ENCODE measurements at places on chromosomes 11 and 22.

- no peak for DNase-seq
Measured at GRCh38 chr22:36659762-36660509, 43.6 kb downstream of the CACNG2 start.

DNA sequence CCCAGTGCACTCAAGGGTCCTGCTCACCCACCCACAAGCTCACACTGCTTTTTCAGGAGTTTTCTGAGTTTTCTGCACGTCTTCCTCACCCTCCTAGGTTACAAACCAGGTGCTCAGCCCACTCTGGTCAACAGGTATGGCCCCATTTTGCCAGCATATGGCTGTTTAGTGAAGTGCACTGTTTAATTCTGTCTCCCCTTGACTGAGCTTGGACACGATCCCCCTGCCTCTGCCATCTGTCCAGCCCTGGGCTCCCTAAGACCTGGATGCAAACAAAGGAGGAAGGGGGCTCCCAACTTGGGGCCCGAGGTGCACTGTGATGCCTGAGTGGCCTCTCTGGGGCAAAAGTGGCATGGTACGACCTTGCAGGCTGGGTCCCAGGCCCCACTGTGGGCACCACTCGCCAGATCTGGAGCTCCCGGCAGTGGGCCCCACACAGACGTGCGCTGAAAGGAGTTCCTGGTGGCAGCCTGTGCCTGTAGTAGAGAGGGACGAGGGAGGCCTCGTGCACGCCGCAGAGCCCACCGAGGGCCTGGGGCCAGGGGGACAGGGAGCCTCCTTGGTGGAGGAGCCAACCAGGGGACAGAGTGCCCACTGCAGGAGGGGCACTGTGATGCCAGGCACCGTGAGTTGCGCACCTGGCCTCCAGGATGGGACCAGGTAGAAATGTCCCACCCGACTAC, 37.3 kb upstream of the COMT start:
- DNase-seq, result no peak

DNA sequence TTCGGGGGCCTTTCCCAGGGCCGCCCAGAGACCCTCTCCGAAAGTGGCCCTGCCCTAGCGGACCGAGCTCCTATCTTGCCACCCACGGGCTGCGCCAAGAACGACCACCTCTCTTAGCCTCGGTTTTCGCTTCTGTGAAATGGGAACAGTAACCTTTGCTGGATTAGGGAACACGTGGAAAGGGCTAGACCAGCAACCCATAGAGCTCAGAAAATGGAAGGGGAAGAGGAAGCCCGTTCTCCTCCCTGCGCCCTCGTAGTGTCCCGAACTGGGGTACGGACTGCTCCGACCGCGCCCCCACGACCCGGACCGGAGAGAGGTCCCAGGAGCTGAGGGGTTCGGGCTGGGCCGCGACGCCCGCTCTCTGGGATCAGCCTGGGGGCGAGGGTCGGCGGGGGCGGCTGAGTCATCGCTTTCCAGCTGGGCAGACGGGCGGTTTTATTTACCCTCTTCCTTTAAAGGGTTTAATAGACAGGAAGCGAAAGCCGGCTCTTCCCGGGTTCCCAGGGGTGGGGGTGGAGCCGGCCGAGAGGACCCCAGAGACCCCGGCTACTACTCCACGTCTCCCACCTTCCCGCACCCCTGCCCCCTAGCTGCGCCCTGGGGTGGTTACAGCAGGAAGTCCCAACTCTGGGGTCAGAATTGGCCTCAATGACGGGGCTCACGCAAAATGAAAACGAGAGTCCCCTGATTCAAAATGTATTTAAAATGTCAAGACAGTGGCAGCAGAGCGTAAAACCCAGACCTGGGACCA, 907 bp upstream of the PHLDA2 start:
- peak; percentile 58 for DNase-seq

DNA sequence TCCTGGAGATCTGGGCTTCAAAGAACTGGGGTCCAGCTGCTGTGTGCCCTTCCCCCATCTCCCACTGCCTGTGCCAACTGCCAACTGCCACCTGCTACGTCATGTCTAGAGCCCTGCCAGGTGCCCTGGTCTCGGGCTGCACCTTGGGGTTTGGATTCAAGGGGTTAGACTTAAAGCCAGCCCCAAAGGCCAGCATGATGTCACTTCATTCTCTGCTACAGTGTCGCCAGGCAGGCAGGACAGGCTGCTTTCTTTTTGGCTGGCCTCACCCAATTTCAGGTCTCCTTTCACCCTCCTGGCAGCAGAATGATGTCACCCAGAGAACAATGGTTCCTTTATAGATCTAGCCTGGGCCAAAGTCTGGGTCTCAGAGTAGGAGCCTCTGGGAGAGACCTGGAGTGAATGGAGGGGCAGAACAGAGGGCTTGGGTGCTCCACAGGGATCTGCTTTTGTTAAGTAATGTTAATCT, 79.5 kb upstream of the CRYBB3 start:
- DNase-seq, result no peak

- DNase-seq, result no peak
Measured at GRCh38 chr11:18704698-18705097, 6.1 kb downstream of the TMEM86A start.

DNA sequence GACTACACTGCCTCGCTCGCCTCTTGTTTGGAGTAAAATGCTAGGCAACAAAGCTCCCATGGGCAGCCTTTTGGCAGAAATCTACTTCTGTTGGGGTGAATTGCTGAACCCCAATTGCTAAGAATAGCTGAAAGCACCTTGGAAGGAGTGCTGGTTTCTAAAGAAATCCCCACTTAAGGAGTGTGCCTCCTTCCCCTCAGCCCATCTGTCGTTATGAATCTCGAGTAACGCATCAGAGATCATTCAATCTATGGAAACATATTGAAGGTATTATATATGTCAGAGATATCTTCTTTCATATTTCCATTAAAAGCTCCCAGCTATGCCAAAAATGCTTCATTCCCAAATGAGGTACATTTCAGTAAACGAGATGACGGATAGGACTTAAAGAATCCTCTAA, 229.6 kb upstream of the BLID start:
- no peak for DNase-seq

DNA sequence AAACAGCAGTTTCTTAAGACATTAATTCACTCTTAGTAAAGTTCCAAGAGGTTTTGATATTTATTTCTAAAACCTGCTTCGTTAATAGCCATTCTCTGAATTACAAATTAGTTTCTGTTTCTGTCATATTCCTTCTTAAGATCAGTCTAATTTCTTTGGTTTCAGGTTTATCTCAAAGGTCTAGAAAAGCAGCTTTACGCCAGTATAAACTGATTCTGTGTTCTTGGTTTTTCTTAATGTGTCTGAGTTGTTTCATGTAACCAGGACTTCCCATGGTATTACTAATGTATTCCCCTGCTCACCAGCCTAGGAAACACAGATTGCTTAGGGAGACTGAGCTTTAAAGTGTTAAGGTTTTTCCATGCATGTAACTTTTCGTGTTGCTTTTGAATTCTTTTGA, 6.8 kb upstream of the ACY3 start:
- DNase-seq, result no peak

All from nephron progenitor cell (in vitro differentiated cells).